ENCODE measurements at places on chromosomes 5 and 9.

- DNase-seq = no peak
These were observed 12.9 kb downstream of the MINAR2 start for GRCh38 chr5:129760636-129761325.

GRCh38 chr5:126014676-126015075 lies 408.5 kb upstream of the GRAMD2B start:
- DNase-seq = no peak

DNA sequence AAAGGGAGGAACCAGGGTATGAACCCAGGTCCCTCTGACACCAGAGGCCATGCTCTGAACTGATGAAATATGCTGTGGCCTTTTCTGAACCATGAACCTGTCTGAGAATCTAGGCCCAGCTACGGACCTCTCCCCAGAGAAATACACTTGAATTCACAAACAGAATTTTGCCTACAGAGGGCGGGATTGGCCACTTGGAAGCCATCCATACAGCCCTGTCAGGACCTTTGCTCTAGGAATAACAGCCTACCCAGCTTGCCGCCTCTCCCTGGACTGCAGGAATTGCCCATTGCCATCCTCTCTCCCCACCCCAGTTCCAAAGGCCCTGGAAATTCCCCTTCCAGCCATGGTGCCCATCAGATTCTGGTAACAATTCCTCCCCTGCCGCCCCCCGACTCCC lies 26.6 kb downstream of the MORN5 start:
- DNase-seq = no peak

DNA sequence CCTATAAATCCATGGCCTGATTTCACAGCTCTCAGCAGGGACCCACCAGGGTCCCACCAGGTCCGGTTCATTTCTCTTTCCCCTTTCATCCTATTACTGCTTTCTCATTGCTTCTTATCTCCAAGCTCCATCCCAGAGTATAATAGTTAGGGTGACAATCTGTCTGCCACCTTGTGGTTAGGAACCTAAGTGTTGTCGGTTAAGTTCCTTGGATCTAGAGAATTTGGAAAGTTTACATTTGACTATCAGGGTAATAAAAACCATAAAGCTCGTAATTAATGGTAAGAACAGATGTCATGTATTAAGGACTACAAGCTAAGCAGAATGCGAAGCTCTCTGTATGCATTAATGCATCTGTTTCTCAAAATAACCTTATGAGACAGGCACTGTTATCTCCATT lies 259.1 kb downstream of the SH3GL2 start:
- DNase-seq = peak; percentile 6

- no peak for DNase-seq
These were observed 1.7 kb downstream of the TLE1 start for GRCh38 chr9:81687521-81688261.

GRCh38 chr5:4704951-4705350 lies 435.2 kb upstream of the ADAMTS16 start:
- DNase-seq = no peak

- DNase-seq = no peak
These were observed 482 bp downstream of the OR13J1 start for GRCh38 chr9:35869621-35870216.

GRCh38 chr5:79236970-79237739 lies 1.2 kb downstream of the JMY start:
- DNase-seq = no peak

DNA sequence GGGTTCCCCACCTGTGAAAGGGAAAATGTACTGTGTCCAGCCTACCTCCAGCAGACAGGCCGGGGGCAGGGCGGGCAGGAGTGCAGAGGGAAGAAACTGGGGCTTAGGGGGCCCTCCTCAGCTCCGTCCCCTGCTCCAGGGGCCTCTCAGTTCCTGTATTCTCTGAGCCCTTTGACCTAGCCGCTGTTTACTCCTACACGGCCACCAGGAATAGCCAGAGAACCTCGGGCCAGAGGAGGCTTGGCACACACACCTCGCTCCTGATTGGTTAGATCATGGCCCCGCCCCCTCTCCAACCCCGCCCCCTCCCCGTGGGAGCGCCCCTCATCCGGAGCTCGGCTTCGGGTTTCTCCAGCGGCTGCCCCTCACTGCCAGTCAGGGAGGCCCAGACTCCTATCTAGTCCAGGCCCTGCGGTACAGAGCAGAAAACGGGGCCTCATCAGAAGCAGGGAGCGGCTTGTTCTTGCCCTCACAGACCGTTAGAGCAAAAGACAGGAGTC lies 2.2 kb downstream of the ST6GALNAC6 start:
- DNase-seq = no peak

DNA sequence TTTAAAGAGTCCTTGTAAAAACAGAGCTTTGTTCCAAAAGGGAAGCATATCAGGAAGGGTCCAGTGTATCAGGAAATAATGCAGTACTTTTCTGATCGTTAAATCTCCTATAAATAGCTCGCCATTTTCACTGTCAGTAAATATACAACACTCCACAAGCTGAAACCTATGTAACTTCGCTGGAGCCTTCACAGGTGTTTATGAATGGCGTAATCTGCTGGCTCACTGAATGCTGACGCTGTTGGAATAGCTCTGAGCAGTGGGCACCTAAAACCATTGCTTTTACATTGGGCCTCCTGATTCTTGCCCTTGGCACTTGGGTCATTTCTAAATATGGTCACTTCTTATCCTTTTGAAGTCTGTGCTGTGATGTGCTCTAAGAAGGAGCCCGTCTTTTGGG lies 4.3 kb downstream of the SHC3 start:
- no peak for DNase-seq

DNA sequence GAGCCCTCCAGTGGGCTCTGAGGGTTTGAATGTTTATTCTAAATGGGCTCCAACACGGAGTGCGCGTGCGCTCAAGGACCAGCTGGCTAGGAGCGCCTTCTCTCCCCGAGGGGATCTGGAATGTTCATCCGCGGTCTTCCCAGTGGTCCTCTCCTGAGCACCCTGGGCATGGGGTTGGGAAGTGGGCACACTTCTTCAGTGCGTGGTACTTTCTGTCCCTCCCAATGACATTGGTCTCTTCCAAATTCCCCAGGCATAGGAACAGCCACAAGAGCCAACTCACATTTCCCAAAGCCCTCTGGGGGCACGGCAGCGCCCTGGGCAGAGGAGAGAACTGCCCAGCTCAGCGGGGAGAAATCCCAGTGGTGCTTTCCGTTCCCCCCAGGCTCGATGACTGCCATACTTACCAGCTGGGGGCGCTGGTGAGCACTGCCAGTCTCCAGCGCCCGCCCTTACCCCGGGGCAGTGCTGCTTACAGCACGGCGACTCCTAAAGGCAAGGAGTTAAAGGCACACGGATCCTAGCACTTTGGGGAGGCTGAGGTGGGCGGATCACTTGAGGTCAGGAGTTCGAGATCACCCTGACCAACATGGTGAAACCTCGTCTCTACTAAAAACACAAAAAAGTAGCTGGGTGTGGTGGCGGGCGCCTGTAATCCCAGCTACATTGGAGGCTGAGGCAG lies 29.9 kb upstream of the OBP2B start:
- no peak for DNase-seq

DNA sequence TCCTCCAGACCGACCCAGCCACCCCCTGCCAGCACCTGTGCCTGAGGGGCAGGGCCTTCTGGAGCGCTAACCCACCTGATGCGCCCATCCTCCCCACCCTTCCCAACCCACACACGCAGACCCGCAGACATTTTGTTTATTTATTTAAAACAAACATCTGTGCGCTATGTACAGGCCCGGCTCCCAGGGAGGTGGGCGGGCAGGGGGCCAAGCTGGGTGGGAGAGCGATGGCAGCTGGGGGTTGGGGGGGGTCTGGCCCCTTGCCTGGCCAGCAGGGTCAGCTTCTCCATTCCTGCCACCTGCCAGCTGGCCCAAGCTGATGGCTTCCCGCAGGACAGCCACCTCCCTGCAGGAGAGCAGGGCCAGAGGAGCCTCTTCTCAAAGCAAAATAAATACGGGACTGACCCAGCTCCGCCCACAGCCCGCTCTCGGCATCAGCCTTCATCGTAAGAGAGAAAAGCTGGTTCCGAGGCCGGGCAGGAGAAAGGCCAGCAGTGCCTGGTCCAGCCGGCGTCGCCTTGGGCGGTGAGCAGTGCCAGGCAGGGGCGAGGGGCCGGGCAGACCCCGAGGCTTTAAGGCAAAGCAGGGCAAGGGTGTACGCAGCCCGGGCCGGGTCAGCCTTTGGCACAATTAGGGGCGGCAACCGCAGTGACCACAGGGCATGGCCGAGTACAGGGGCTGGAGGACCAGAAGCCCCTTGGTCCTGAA lies 10.9 kb upstream of the CLIC3 start:
- no peak for DNase-seq

DNA sequence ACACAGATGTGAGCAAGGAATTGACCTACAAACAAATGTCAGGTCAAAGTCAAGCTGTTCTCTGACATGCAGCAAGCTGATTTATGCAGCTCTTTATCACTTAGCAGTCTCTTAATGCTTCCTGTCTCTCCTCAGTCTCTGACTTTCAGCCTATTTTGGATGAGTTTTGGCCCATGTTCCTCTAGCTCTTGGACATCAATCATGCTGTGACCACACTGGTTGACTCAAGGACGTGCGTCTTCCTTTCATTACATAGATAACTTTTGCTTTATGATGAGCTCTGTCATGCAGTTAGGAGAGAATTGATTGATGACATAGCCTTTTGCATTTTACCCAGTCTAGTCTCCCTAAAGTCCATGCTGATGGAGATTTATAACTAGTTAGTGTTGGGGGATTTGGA lies 9.4 kb upstream of the REEP5 start:
- DNase-seq = no peak

- no peak for DNase-seq
These were observed 62.3 kb downstream of the LPAR1 start for GRCh38 chr9:110975969-110976368.

DNA sequence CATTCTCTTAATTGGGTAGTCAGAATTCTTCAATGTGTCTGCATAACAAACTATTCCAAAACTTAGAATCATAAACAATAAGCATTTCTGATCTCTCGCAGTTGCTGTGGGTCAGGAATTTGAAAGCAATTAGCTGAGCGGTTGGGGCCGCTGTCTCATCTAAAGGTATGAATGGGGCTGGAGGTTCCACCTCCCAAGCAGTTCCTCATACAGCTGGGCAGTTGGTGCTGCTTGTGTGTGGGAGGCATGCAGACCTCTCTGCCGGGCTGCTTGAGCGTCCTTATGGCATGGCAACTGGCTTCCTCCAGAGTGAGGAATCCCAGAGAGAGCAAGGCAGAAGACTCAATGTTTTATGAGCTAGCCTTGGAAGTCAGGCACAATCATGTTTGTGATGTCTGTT lies 30.2 kb upstream of the SEMA4D start:
- no peak for DNase-seq

DNA sequence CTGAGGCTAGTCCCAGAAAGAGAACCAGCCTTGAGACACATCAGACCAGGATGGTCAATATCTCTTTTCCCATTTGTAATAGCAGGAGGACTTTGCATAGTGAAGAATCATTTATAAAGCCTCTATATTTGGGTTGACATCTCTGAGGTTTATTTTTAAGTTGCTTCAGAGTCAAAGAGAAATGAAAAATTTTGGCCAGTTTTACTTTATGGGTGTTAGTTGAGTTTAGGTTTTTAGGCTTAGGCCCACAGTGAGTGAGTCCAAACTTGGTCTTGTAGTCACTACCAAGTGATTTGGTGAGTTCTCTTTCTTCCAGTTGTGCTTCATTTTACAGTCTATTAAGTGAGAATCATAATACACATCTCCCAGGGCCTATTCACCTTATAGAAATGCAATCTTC lies 5.3 kb upstream of the MEF2C start:
- no peak for DNase-seq

- DNase-seq = no peak
These were observed 105.0 kb downstream of the FBXL7 start for GRCh38 chr5:15604986-15605385.

GRCh38 chr5:105529851-105530250 lies 1967.3 kb upstream of the NUDT12 start:
- no peak for DNase-seq

- DNase-seq = no peak
These were observed 395.6 kb downstream of the DMAC1 start for GRCh38 chr9:7403839-7404487.

- DNase-seq = no peak
These were observed 48.2 kb upstream of the JAK2 start for GRCh38 chr9:4936823-4937222.

GRCh38 chr9:90019626-90020025 lies 414.8 kb downstream of the GADD45G start:
- no peak for DNase-seq

DNA sequence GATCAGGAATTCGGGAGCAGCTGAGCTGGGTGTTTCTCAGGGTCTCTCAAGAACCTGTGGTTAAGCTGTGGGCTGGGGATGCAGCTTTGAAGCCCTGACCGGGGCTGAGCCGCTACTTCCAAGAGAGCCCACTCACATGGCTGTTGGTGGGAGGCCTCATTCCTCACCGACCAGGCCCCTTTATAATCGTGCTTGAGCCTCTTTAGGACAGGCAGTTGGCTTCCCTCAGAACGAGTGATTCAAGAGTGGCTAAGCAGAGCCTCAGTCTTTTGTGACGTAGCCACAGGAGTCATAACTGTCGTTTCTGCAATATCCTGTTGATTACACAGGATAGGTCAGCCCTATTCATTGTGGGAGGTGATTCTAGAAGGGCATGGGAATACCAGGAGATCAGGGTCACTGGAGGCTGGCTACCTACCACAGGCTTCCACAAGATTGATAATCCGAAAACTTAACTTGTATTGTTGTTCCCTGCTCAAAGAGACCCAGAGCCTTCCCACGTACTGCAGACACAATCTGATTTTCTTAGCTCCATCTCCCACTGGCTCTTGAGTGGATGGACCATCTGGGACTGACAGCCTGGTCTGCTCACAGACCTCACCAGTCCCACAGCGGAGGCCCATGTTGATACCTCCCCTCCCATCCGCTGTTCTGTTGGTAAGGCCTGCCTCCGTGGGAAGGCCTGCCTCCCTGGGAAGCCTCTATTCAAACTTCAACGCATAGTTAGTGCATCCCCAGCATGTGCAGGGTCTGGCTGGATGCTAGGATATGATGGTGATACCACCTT lies 3.0 kb upstream of the ERGIC1 start:
- DNase-seq = no peak

- DNase-seq = no peak
These were observed 58.1 kb downstream of the ZNF474 start for GRCh38 chr5:122187426-122187825.

GRCh38 chr5:179257176-179257682 lies 88.0 kb downstream of the ADAMTS2 start:
- DNase-seq = no peak

GRCh38 chr9:106970219-106970975 lies 107.4 kb downstream of the ZNF462 start:
- DNase-seq = no peak

DNA sequence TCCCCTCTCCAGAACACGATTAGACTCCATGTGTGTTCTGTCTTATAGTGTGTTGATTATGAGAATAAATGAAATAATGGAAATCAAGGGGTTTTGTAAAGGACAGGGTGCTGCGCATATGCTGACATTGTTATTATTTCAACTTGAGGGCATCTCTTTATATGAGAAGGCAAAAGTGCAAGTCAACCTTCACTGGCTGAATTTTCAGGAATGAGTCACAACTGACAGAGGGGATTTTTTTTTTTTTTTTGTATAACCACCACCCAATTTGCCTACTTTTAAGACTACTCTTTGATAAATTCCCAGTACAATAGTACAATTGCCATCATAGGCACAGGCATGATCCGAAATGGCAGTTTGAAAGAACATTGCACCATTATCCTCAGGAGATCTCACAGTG lies 419.2 kb upstream of the NMUR2 start:
- no peak for DNase-seq

- DNase-seq = no peak
These were observed 513 bp downstream of the FAM193B start for GRCh38 chr5:177553671-177554429.

- DNase-seq = peak; percentile 37
These were observed 69.2 kb downstream of the SYK start for GRCh38 chr9:90870621-90871326.

GRCh38 chr5:136011414-136012001 lies 17.3 kb upstream of the TGFBI start:
- no peak for DNase-seq

Measured in NCI-H1694 (cell line).